Caco-2 (cell line): ENCODE measurements at places on chromosomes 7 and 10.

DNA sequence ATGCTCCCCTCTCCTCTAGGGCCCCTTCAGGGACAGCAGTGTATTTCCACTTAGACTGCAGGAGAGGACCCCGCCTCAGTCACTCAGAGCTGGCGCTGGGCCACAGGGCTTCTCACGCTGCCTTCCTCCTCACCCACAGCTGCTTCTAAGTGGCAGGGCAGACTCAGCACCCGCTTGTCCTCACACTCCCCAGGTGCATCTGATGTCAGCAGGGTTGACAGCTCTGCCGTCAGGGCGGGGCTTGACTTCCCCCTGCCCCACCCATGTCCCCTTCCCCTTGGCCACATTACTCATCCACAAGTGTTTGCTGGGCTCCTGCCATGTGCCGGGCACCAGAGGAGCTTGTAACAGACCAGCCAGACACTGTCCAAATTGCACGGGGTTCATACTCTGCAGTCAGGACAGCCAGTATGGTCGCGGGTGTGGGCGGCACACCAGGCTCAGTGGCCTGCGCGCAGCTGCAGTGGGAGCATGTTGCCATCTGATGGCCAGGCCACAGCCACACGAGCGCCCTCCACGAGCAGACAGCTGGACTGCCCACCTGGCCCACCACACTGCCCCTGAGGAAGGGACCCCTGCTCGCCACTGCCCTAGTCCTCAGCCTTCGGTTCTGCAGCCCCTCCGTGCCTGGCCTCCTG is 29.3 kb upstream of the TTYH3 start:
- H3K4me3 ChIP-seq = no peak overlapping the region
- H3K27me3 ChIP-seq = no peaks in the 10 kb centered on the region
- no peak overlapping the region for H3K27ac ChIP-seq

GRCh38 chr7:158633055-158633956 is 45.7 kb upstream of the PTPRN2 start:
- H3K36me3 ChIP-seq = peaks cover 2% of the 10 kb centered on the region
- H3K27ac ChIP-seq = no peak overlapping the region
- DNase-seq = no peak
- no peaks in the 10 kb centered on the region for H3K27me3 ChIP-seq
- no peaks in the 10 kb centered on the region for H3K4me1 ChIP-seq

GRCh38 chr10:52043811-52044210 is 270.3 kb upstream of the DKK1 start:
- H3K4me1 ChIP-seq = peaks cover 56% of the 10 kb centered on the region
- H3K27ac ChIP-seq = peak overlapping the region; percentile 45
- no peaks in the 10 kb centered on the region for H3K36me3 ChIP-seq

DNA sequence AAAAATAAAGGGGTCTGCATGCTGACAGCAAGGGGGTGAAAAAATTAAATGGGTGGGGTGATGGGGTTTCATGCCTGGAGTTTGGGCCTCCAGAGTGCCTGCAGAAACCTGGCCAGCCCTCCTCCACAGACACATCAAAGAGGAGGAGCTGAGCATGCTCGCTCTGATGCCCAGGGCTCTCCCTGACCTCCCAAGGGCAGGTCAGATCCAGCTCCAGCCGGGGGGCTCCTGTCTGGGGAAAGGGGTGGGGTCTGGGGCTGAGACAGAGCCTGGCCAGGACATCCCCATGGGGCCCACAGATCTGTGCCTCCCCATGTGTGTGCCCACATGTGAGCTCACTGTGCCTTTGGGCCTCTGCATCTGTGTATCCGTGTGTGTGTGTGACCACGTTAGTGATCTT is 915 bp upstream of the CALHM1 start:
- no peaks in the 10 kb centered on the region for H3K27me3 ChIP-seq
- H3K27ac ChIP-seq = no peak overlapping the region
- no peak overlapping the region for H3K4me3 ChIP-seq
- no peaks in the 10 kb centered on the region for H3K4me1 ChIP-seq

GRCh38 chr7:463362-463781 is 56.3 kb downstream of the PDGFA start:
- no peak overlapping the region for H3K4me3 ChIP-seq
- H3K36me3 ChIP-seq = no peaks in the 10 kb centered on the region
- no peaks in the 10 kb centered on the region for H3K27me3 ChIP-seq

- no peaks in the 10 kb centered on the region for H3K36me3 ChIP-seq
- H3K27me3 ChIP-seq = peaks cover 4% of the 10 kb centered on the region
- peaks cover 18% of the 10 kb centered on the region for H3K4me1 ChIP-seq
- no peak overlapping the region for H3K27ac ChIP-seq
- no peak for DNase-seq
Measured at GRCh38 chr10:71395621-71396020, 1.1 kb upstream of the CDH23 start.

- H3K4me1 ChIP-seq = no peaks in the 10 kb centered on the region
- no peak for DNase-seq
- no peaks in the 10 kb centered on the region for H3K36me3 ChIP-seq
- no peak overlapping the region for H3K27ac ChIP-seq
- H3K27me3 ChIP-seq = peaks cover 6% of the 10 kb centered on the region; the same call in 1 of the 2 replicates
Measured at GRCh38 chr7:107659666-107660065, 962 bp upstream of the SLC26A4 start.

DNA sequence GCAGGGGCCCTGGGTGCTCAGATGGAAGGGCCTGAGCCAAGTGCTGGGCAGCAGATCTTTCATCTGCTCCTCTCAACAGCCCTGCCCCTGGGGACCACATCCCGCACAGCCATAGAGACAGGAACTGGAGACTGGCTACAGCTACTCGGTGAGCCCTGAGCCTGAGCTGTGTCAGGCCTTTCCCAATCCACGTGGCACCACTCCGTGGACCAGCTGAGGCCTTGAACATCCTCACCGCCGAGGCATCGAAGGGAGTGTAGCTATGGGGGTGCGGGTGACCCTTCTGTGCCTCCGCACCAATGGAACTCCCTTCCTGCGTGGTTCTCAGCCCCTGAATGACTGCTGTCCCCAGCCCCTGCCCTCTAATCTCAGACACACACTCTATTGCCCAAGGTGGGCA is 362.7 kb upstream of the SHH start:
- DNase-seq = no peak
- H3K36me3 ChIP-seq = no peaks in the 10 kb centered on the region
- no peak overlapping the region for H3K27ac ChIP-seq
- H3K4me1 ChIP-seq = no peaks in the 10 kb centered on the region
- no peak overlapping the region for H3K4me3 ChIP-seq
- H3K27me3 ChIP-seq = no peaks in the 10 kb centered on the region; the same call in 1 of the 2 replicates

DNA sequence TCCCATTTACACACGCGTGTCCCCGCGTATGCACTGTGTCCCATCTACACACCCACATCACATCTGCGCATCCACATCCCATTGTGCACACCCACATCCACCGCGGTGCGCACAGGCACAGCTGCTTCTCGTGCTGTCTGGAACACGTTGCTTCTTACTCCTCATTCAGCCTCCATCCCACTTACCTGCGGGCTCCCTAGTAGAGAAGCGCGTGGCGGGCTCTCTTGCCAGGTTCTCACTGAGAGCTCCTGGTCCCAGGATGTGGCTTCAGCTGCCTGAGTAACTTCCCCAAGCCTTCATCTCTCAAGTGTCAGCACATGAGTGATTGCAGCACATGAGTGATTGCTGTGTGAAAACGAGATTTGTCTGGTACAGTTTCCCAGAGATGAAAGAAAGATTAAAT is 117.8 kb downstream of the TRRAP start:
- no peak overlapping the region for H3K4me3 ChIP-seq
- H3K4me1 ChIP-seq = no peaks in the 10 kb centered on the region
- H3K27ac ChIP-seq = no peak overlapping the region
- H3K36me3 ChIP-seq = peaks cover 3% of the 10 kb centered on the region; the same call in 1 of the 2 replicates

DNA sequence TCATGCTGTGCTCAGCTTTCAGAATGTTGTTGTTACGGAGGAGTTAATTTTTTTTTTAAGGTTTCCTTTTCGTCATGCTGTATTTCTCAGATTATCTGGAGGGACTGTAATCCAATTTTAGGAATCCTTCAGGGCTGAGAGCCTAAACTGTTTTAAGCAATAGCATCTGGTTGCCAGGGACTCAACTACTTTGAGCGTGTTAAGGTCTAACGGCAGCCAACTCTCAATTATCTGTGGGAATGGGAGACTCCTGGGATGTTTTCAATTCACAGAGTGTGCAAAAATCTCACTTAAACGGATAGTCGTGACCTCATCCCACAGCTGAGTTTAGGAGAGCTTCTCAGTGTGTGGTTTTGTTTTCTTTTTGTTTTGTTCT is 291.7 kb downstream of the AUTS2 start:
- DNase-seq = no peak
- H3K27me3 ChIP-seq = peaks cover 2% of the 10 kb centered on the region; the same call in 1 of the 2 replicates
- H3K27ac ChIP-seq = no peak overlapping the region
- H3K36me3 ChIP-seq = no peaks in the 10 kb centered on the region

DNA sequence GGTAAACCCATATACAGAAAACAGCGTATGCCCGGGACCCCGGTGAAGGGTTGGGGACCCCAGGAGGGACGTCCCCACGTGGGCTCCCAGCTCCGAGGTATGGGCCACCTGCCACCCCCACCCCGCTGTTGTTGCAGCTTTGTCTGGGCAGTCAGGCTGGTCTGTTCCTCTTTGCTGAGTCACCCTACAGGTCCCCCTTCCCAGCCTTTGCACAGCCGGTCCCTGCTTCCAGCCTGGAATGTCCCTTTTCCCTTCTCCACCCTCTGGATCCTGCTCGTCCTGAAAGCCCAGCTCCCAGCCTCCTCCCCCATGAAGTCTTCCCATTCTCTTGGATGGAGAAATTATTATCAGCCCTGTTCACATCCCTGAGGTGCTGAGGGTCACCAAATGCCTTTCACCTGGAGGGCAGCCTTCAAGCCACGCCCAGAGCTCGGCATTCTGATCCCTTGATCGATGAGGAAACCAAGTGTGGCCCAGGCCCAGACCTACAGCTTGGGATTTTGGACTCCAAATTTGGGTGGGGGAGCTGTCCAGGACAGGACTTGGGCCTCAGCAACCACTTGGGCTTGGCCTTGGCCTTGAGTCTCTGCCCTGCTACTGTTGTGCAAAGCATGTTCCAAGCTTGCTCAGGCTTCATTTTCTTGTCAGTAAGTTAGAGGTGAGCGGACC is 2.6 kb downstream of the CLDN4 start:
- peak; percentile 93 for DNase-seq
- peak overlapping the region; percentile 82 for H3K4me3 ChIP-seq
- H3K27ac ChIP-seq = peak overlapping the region; percentile 98
- H3K36me3 ChIP-seq = peaks cover 9% of the 10 kb centered on the region
- H3K4me1 ChIP-seq = peaks cover 27% of the 10 kb centered on the region
- H3K27me3 ChIP-seq = no peaks in the 10 kb centered on the region

GRCh38 chr10:86057708-86058107 is 308.9 kb downstream of the GRID1 start:
- H3K36me3 ChIP-seq = no peaks in the 10 kb centered on the region
- H3K27ac ChIP-seq = no peak overlapping the region
- H3K27me3 ChIP-seq = no peaks in the 10 kb centered on the region
- no peak overlapping the region for H3K4me3 ChIP-seq
- DNase-seq = no peak

- peaks cover 85% of the 10 kb centered on the region for H3K4me1 ChIP-seq
- no peaks in the 10 kb centered on the region for H3K36me3 ChIP-seq
- peak overlapping the region; percentile 82 for H3K27ac ChIP-seq
Measured at GRCh38 chr7:131606346-131607290, 50.2 kb upstream of the PODXL start.

DNA sequence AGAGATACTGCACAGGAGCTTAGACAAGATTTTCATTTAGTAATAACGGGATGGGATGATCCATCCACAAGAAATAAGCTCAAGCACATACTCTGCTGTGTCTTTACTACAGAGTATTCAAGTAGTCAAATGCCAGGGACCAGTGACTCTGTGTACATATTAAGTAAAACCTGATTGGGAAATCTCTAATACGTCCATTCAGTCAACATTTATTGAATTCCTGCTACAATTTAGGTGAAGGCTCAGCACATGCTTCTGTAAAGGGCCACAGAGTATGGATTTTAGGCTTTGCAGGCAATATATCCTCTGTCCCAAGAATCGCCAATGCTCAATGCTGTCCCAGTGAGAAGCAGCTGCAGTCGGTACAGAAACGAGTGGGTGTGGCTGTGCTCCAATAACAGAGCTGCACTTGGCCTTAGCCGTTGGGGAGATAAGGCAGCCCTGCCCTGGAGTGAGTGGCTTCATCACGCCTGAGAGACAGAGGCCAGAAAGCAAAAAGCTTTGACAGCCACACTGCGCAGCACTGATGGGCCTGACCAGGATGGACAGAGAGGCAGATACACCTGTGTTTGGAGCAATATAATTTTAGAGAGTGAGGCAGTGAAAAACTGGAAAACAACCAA is 186.8 kb downstream of the PARD3 start:
- H3K4me1 ChIP-seq = no peaks in the 10 kb centered on the region
- H3K27ac ChIP-seq = no peak overlapping the region
- no peaks in the 10 kb centered on the region; the same call in 1 of the 2 replicates for H3K36me3 ChIP-seq
- no peaks in the 10 kb centered on the region for H3K27me3 ChIP-seq
- no peak for DNase-seq

DNA sequence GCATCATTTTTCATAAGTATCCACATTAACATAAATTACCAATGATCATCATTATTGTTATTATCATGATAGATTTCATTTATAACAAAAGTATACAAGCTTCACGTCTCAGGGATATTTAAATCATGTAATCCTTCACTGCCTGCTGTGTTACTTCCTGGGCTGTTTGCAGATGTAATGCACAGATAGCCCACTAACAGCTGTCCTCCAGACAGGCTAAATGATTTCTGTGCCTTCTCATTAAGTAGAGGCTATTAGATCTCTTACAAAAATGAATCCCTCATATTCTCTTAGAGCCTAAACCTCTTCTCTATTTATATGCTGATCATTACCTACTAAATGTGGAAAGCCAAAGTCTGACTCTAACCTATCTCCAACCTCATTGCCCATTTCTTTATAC is 9.3 kb downstream of the PCLO start:
- no peaks in the 10 kb centered on the region for H3K36me3 ChIP-seq
- DNase-seq = no peak
- H3K27me3 ChIP-seq = no peaks in the 10 kb centered on the region

DNA sequence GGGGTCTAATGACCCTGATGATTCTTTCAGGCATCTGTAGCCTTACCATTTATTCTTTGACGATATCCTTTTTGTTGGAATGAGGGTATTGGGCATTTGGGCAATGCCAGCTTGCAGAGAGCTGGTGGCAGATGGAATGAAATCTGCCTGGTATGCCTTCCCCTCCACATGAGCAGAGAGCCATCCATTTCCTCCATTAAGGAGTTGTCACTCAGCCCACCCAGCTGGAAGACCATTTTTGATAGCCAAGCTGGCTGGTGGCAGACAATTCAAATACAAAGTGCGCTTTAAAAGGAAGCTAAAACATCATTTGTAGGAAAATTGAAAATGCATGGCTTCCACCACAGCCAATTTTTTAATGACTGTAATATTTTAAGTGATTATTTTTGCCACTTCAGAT is 240.1 kb upstream of the SLC26A5 start:
- no peaks in the 10 kb centered on the region for H3K36me3 ChIP-seq
- H3K4me1 ChIP-seq = no peaks in the 10 kb centered on the region
- DNase-seq = no peak
- no peak overlapping the region for H3K27ac ChIP-seq
- H3K4me3 ChIP-seq = no peak overlapping the region
- no peaks in the 10 kb centered on the region; the same call in 1 of the 2 replicates for H3K27me3 ChIP-seq

GRCh38 chr7:41889040-41889439 is 186.2 kb upstream of the INHBA start:
- no peaks in the 10 kb centered on the region for H3K4me1 ChIP-seq
- H3K27ac ChIP-seq = no peak overlapping the region
- H3K36me3 ChIP-seq = no peaks in the 10 kb centered on the region
- no peaks in the 10 kb centered on the region; the same call in 1 of the 2 replicates for H3K27me3 ChIP-seq
